ENCODE measurements at places on chromosomes 13 and 19.

GRCh38 chr13:22880741-22881720 is 299.7 kb upstream of the SGCG start:
- DNase-seq = no peak

GRCh38 chr19:30686826-30687566 is 314.8 kb downstream of the ZNF536 start:
- DNase-seq = no peak

DNA sequence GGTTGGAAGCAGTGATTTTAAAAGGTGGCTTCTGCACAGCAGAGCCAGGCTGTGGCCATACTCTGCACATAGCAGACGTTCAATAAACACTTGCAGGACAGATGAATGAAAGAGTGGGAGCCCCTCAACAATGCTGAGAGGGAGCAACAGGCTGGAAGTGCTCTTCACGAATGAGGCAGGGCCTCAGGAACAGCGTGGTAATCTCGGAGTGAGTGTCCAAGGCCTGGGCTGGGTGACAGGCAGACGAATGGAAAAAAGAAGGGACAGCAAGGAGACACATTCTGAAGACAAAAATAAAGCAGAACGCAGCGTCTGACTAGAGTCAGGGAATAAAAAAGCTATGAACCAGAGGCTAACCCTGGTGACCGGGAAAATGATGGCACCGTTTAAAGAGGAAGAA is 11.1 kb downstream of the GJA3 start:
- no peak for DNase-seq

- DNase-seq = no peak
These were observed 70.2 kb downstream of the KLF5 start for GRCh38 chr13:73129023-73129422.

DNA sequence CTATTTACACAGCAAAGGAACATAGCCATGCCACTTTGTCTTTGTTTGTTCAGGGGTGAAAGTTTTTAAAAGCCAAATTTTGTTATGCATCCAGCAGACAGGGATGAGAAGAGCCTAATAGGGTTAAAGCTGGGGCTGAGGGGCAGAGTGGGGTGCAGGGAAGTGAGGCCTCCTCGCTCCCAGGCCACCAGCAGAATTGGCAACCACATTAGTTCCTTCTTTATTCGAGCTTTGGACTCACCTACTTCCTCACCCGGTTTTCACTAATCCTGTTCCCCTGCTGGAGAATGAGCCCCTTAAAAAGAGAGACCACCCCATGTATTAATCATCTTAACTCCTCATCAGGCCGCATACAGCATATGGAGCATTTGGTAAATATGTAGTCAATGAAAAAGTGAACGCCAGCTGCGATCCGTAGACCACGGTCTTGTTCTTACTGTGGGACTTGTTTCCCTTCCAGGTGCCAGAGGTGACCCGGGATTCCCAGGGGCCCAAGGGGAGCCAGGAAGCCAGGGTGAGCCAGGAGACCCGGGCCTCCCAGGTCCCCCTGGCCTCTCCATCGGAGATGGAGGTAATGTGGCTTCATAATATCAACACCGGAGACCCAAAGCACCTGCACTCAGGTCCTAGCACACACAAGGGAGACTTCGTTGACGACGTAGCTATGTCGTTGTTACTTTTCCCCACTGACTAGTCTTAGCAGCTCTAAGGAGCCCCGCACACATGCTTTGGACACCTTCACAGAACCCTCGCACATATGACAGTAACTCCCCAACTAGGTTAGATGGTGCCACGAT is 112.1 kb downstream of the RAB20 start:
- DNase-seq = no peak

GRCh38 chr13:75792526-75793187 is 156.5 kb downstream of the LMO7 start:
- no peak for DNase-seq
